Endothelial cell of coronary artery (primary cell): ENCODE measurements at places on chromosomes 12 and 14. TPM values are rescaled to one million over a fixed set of nuclear protein-coding genes. Genes with fewer than 3 reads are reported as not detected.

LYZ gene
- total RNA-seq, result not detected in 2 replicates

ALDH1L2 gene
- total RNA-seq, result 0.36 and 10.8 TPM in 2 replicates

RTN1 gene
- 0.28 and 1.3 TPM in 2 replicates for total RNA-seq

LRCOL1 gene
- total RNA-seq, result 0.09 TPM in 1 of 2 replicates, not detected in the other

ARG2 gene
- 15.1 and 22.9 TPM in 2 replicates for total RNA-seq

HOXC11 gene
- total RNA-seq, result not detected in 2 replicates

C12orf56 gene
- under 0.01 and 0.19 TPM in 2 replicates for total RNA-seq

AJUBA gene
- 40.2 and 86.7 TPM in 2 replicates for total RNA-seq

FITM1 gene
- 0.19 and 0.27 TPM in 2 replicates for total RNA-seq

HOXC12 gene
- total RNA-seq, result not detected in 2 replicates

ARMH4 gene
- total RNA-seq, result 1.0 and 3.7 TPM in 2 replicates

LRFN5 gene
- total RNA-seq, result under 0.01 and 0.47 TPM in 2 replicates

CELA1 gene
- not detected in 2 replicates for total RNA-seq

FAM186B gene
- 0.09 TPM in 2 replicates for total RNA-seq

C12orf50 gene
- total RNA-seq, result 0.09 TPM in 1 of 2 replicates, not detected in the other

RNASE7 gene
- total RNA-seq, result not detected in 2 replicates

CIDEB gene
- 1.4 and 2.8 TPM in 2 replicates for total RNA-seq

CEBPE gene
- not detected in 2 replicates for total RNA-seq

ARID4A gene
- 10.9 and 15.2 TPM in 2 replicates for total RNA-seq

ZDHHC22 gene
- 0.09 TPM in 1 of 2 replicates, not detected in the other for total RNA-seq

FIGNL2 gene
- total RNA-seq, result 0.18 and 0.19 TPM in 2 replicates

NTF3 gene
- total RNA-seq, result 2.3 TPM in 1 of 2 replicates, not detected in the other

SCAF11 gene
- total RNA-seq, result 42.9 and 54.8 TPM in 2 replicates

ACSS3 gene
- total RNA-seq, result 0.19 TPM in 1 of 2 replicates, not detected in the other

ZNF385A gene
- total RNA-seq, result 0.45 and 1.1 TPM in 2 replicates

KRT80 gene
- total RNA-seq, result 5.5 and 6.7 TPM in 2 replicates

CLEC1B gene
- total RNA-seq, result not detected in 2 replicates

SLC24A4 gene
- under 0.01 TPM in 1 of 2 replicates, not detected in the other for total RNA-seq

CDC42BPB gene
- 91.7 and 139 TPM in 2 replicates for total RNA-seq

KLRD1 gene
- 0.09 TPM in 2 replicates for total RNA-seq

E2F7 gene
- total RNA-seq, result 7.8 and 9.8 TPM in 2 replicates

MORN3 gene
- 0.28 and 1.1 TPM in 2 replicates for total RNA-seq

CSRP2 gene
- 3.9 and 4.8 TPM in 2 replicates for total RNA-seq

CLEC9A gene
- not detected in 2 replicates for total RNA-seq

CPNE6 gene
- total RNA-seq, result not detected in 2 replicates

TMPRSS12 gene
- not detected in 2 replicates for total RNA-seq

NRL gene
- total RNA-seq, result 0.19 and 0.45 TPM in 2 replicates

RNASE2 gene
- not detected in 2 replicates for total RNA-seq
